ENCODE measurements at places on chromosomes 12 and 14.

- no peak for ATAC-seq
Observed at GRCh38 chr12:93996321-93996720, 152.1 kb upstream of the PLXNC1 start.

DNA sequence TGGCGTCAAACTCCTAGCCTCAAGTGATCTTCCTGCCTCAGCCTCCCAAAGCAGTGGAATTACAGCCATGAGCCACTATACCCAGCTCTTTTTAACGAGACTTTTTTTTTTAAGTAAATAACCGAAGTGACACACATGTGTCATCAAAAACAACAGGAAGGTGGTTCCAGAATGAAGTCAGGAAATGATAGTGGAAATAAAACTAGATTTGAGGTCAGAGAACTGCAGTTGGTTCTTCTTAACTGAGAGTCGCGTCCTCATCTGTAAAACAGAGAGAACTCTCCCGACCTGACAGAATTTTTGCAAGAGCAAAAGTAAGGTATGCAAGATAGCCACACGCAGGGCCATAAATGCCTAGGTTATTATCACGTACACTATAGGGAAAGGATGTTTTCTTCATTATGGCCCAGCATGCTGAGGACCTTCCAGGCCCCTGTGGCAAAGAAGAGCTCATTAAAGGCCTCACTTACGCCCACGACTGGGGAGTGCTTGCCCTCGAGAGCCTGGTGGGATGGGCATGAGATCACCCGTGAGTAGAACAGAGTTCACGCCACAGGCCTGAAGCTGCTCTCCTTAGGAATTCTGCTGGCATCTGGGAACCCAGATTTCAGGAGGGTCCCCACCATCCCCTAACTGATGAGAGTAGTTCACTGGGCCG is 67.2 kb downstream of the SCARB1 start:
- ATAC-seq = peak; percentile 59

DNA sequence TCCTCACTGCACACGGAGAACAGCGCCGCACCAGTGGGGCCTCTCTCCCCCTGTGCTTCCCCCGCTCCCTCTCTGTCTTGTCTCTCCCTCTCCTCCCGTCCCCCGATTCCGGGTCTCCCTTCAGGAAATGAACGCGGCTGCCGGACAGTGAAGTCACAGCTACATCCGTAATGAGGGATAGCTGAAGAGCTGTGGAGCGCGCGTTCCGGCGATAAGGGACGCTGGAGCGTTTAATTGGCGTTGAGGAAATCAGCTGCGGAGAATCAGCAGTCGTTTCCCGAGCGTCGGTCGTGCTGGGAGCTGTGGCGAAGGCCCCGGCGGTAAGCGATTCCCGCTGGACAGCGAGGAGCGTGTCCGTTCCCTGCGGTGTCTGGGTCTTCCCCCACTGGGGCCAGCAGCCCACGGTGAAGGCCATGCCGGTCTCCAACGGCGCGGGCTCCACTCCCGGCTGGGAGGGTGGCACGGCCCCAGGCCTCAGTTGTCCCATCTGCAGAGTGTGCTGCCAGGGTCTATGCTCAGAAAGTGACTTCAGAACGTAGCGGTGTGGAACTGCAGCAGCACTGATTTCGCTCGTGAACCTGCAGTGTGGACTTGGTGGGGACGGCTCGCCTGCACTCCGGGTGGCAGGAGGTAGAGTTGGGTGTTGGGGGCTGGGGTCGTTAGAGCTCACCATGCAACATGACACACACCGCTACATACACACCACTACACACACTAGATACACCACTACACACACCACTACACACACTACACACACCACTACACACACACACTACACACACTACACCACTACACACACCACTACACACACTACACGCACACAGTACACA is 10.9 kb downstream of the NOC4L start:
- no peak for ATAC-seq

- ATAC-seq = peak; percentile 22
Observed at GRCh38 chr14:105173901-105174894, 5.6 kb upstream of the JAG2 start.

- no peak for ATAC-seq
Observed at GRCh38 chr12:85385406-85385805, 105.4 kb downstream of the ALX1 start.

DNA sequence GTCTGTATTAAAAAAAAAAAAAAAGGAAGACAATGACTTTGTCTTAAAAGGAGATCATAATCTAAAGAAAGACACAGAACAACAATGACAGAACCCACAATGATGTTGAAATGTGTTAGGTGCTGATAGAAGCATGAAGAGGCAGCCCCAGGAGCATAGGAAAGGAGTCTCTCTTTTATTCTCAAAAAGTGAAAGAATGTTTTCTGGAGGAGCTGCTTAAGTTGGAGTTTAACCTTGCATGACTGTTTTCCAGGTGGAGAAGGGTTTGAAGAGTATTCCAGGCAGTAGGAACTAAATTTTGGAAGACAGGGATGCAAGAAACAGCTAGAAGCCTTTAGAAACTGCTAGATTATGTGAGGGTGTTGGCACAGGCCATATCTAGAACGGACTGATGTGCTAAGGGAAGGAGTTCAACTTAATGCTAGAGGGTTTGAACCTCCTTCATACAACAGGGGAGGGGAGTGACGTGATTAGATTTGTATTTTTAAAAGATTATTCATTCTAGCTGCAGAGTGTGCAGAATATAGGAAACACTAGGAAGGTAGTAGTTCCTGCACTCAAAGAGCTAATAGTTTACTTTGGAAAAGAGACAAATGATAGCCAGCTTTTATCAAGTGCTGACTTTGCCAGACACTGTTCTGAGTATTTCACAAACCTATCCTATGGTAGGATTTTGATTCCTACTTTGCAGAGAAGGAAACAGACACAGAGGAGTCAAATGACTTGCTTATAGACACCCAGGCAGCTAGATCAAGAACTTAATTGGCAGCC is 4.6 kb upstream of the RPL6 start:
- ATAC-seq = no peak

GRCh38 chr14:98935921-98936320 is 336.1 kb downstream of the BCL11B start:
- ATAC-seq = no peak

- no peak for ATAC-seq
Observed at GRCh38 chr12:104189915-104190555, 25.5 kb upstream of the TXNRD1 start.

GRCh38 chr14:22202313-22202712 is 386.7 kb downstream of the DAD1 start:
- ATAC-seq = no peak

GRCh38 chr14:59306775-59307174 is 118.3 kb downstream of the DAAM1 start:
- ATAC-seq = peak; percentile 49

DNA sequence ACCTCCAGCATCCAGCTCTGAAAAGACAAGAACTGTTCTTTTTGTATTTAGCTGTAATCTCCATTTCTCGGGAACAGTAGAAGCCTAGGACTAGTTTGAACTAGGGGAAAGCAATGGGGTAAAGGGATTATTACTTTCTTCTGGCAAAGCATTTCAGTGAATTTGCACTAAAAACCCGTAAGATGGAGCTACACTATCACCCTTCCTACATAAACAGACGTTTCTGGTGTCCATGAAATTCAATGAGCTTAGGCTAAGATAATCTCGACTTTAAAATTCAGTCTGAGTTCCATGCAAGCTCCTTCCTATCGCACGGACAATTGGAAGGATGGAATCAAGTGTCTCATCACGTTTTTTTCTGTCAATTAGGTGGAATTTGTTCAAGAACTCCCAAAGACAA is 24.0 kb downstream of the ACSM4 start:
- no peak for ATAC-seq

All from activated CD4-positive, CD25-positive, alpha-beta regulatory T cell treated with anti-CD3 and anti-CD28 coated beads, Interleukin-2, amount 50 U/mL, for 24 hours (primary cell).